Caki2 (cell line): ENCODE measurements at places on chromosomes 2 and 18. TPM values are rescaled to one million over a fixed set of nuclear protein-coding genes. Genes with fewer than 3 reads are reported as not detected.

The RESP18 gene
- total RNA-seq, result not detected in 2 replicates

The RND3 gene
- 80.0 and 83.4 TPM in 2 replicates for total RNA-seq

GRCh38 chr2:219560893-219561178 lies 10.5 kb downstream of the OBSL1 start:
- no peak for DNase-seq

The EGR4 gene
- total RNA-seq, result not detected in 2 replicates

DNA sequence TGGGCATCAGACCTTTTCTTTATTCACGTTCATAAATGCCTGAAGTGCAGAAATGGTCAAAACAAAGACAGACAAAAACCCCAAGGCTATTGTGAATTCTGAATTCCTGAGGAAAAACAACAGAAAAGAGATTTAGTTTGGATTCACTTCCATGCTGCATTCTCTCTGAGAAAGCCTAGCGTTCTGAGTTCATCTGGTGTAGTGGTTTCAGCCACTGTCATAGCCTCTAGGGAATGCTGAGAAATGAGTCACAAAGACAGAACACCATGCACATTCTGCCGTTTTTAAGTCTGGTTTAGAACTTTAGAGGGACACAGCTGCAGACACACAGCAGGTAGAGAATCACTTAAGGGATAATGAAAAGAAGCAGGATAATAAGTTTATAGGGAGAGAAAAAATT lies 93.8 kb downstream of the LRP1B start:
- DNase-seq, result no peak

- peak; percentile 5 for DNase-seq
These were observed 226.6 kb downstream of the ALPK2 start for GRCh38 chr18:58402247-58402646.

The TMEM247 gene
- not detected in 2 replicates for total RNA-seq

The INHBB gene
- 48.3 and 52.0 TPM in 2 replicates for total RNA-seq

DNA sequence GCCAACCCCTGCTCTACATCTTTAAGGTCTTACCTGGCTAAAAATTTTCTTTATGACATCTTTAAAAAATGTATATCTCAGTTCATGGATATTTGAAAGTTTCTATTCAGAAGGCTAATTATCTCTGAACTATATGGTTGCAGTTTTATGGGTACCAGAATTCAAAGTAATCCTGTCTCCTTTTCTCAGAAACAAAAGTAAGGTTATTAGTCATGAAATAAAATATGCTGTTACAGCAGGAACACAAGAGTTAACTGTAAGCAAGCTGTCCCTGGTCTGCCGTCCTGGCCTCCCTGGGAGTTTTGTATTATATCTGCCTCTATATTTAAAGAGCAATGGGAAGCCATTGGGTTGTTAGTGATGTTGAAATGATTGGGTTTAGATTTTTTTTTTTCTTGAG lies 34.0 kb downstream of the SLC4A1AP start:
- DNase-seq, result no peak
